Motor neuron (in vitro differentiated cells): ENCODE measurements at places on chromosomes 2 and 18.

GRCh38 chr2:149487189-149487588 lies 100.4 kb downstream of the MMADHC start:
- ATAC-seq = no peak

DNA sequence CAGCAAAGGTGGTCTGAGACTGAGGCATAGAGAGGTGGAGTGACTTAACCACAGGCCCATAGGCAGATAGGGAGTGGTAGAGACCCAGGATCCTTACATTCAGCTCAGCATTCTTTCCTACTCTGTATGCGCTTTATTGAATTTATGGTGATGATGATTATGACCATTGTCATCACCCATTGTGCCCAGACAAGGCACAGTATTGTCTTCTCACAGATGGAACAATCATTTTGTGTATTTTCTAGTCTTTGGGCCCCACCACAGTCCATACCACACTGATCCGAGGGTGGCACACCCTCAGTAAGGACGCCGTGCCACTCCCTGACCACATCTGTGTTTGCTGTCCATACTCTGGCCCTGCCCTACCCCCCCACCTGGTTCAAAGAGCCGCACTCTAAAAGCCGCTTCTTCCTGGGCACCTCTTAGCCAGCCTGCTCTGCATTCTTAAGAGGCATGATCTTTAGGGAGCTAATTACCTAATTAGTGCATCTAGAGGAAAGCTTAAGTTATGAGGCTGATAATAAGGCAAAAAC lies 179.6 kb upstream of the SMAD2 start:
- no peak for ATAC-seq

DNA sequence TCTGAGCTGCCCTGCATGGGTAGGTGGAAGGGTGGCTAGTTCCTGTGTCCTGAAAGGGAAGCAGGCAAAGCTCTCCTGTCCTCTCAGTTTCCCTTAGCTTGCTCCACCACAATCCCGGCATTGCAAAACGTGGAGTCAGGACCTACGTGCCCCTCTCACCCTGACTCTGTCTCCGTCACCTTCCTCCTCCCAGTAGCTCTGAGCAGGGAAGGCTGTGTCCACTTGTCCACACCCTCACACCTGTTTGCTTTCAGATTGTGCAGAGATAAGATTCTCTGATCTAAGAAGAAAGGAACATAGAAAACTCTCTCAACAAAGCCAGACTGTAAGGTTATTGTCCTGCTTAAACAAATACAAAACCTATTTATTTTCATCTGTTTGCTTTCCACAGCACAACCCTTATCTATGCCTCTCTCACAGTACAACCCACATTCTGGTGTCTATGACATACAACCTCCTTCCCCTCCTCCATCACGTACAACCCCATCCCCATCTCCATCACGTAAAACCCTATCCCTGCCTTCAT lies 79.0 kb downstream of the ALPK2 start:
- no peak for ATAC-seq

DNA sequence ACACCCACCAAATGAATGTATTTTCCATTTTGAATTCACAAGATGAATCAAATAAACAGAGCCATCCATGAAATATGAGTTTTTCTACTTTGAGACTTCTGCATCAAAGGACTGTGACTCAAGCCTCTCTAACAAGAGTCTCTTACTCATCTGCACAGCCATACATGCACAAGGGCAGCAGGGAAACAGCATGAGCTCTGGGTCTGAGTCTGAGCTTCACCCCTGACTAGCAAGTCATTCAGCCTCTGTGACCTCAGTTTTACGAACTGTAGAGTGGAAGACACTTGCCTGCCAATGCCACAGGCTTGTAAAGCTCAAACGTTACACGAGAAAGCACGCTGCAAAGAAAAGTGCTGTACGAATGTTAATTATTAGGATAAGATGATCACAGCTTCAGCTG lies 42.9 kb downstream of the MREG start:
- no peak for ATAC-seq
